ENCODE measurements at places on chromosomes 6 and 20. TPM values are rescaled to one million over a fixed set of nuclear protein-coding genes. Genes with fewer than 3 reads are reported as not detected.

Gene SERPINB6
- total RNA-seq, result 57.5 TPM

Gene CHRNA4
- 9.1 TPM for total RNA-seq

- peak overlapping the region; percentile 81 for H3K4me3 ChIP-seq
- H3K36me3 ChIP-seq, result peaks cover 3% of the 10 kb centered on the region
- peaks cover 18% of the 10 kb centered on the region for H3K27me3 ChIP-seq
- peak overlapping the region; percentile 87 for H3K27ac ChIP-seq
- DNase-seq, result no peak
These were observed 146.2 kb upstream of the ECI2 start for GRCh38 chr6:4281341-4282293.

Gene ZSCAN23
- 11.2 TPM for total RNA-seq

GRCh38 chr6:140576004-140576555 lies 1201.6 kb upstream of the CITED2 start:
- H3K27ac ChIP-seq, result no peak overlapping the region
- no peaks in the 10 kb centered on the region for H3K36me3 ChIP-seq
